IPS DF 19.7 (cell line): ENCODE measurements at places on chromosomes 4 and X.
A peak's percentile ranks its signal among the peaks of the same experiment; 100 is the strongest.

DNA sequence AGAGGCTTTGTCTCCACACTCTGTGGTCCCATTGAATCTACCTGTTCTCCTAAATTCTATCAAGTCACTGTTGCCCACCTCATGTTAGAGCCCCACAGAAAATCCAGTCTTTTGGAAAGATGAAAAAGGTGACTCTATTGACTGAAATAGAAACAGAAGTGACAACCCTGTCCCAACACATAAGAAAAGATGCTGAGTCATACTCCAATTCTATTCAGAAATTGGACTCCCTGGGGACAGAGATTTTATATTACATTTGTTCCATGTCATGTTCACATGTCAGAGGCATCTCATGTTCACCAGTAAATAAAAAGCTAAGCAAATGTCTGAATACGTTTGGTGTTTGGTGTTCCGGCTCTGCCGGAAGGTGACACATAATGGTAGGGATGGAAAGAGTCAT is 2.9 kb upstream of the GRPR start:
- DNase-seq, result no peak

- no peak for DNase-seq
Measured at GRCh38 chrX:130575831-130576389, 174.1 kb downstream of the RBMX2 start.

DNA sequence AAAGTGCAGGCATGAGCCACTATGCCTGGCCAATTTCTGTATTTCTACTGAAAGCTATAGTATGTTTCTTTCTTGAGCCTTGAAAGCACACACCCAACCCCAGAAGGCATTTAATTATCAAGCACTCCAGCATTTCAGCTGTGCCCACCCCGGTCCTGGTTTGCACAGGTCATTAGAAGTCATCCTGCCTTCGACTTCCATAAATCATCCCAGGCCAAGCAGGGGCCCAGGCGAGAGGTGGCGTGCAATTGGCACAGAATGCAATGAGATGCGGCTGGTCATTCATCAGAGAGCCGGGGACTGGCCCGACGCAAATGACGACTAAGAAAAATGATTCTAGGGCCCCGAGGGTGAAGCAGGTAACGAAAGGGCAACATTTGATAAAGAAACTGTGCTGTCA is 24.8 kb upstream of the CRMP1 start:
- DNase-seq, result no peak

- no peak for DNase-seq
Measured at GRCh38 chr4:4195354-4195753, 31.4 kb downstream of the OTOP1 start.

- DNase-seq, result no peak
Measured at GRCh38 chr4:73869130-73870055, at the start of gene CXCL1. Gene CXCL1 (plus strand): TSS chr4:73869393. CDS start chr4:73869471, 78 bp downstream.

DNA sequence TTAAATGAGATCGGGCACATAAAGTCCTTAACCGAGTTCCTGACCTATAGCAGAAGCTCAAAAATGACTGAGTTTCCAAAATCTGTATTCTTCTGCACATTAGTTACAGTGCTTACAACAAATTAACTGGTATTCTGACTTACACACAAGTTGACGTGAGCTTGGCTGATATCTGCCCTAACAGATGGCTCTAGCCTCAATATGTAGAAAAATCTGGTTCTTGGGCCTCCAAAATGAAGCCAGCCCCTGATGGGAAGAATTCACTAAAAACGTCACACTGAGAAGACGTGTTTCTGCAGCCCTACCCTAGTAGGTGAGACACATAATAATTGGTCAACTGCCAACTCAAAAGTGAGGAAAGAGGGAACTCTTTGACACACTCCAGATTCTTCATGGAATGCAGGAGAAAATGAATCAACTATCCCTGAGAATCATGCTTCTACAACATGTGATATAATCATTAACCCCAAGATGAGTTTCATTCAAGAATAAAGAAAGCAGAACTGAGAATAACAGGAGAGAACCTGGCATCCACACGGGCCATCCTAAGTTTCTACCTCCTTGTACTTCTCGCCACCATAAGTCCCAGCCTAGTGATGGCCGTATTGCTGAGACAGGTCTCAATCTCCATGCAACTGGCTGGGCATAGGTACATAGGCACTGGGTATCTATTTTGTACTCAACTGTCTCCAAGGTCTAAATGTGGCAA is 8.2 kb downstream of the STX18 start:
- DNase-seq, result no peak

GRCh38 chr4:112280386-112281056 is 5.2 kb downstream of the TIFA start:
- no peak for DNase-seq

- DNase-seq, result no peak
Measured at GRCh38 chr4:79848329-79848728, 224.7 kb downstream of the ANTXR2 start.

DNA sequence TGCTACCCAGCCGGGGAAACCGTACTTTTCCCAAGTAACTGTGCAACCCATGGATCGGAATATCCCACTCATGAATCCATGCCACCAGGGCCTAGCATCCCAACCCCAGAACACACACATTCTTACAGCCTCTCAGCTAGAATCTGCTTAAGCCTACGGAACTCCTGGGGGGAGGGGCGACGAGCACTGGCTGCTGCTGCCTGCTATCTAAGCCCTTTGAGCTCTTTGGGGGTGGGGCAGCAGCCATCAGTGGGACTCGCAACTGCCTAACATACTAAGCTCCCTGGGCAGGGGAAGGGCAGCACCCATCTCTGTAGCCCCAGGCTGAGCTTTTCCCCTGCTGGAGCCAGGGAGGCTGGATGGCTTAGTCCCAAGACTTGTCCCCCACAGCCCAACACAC is 28.6 kb downstream of the NUDT10 start:
- peak; percentile 17 for DNase-seq

DNA sequence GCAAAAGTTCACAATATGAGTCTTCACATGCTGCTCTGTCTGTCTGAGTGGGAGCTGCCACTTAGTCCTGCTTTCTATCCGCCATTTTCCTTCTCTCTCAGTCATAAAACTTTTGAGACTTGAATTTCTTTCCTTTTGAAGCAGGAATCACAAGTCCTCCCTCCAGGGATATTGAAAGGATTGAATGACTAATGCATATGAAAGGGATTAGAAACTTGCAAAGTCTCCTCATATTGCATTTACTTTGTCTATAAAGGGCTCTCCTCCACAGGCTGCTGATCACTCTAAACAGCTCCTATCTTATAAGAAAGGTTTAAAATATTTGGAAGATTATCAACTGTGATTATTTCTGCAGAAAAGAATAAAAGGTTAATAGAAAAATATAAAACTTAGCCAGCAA is 879.1 kb downstream of the ARAP2 start:
- no peak for DNase-seq

DNA sequence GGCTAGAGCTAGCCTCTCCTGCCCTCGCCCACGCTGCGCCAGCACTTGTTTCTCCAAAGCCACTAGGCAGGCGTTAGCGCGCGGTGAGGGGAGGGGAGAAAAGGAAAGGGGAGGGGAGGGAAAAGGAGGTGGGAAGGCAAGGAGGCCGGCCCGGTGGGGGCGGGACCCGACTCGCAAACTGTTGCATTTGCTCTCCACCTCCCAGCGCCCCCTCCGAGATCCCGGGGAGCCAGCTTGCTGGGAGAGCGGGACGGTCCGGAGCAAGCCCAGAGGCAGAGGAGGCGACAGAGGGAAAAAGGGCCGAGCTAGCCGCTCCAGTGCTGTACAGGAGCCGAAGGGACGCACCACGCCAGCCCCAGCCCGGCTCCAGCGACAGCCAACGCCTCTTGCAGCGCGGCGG is at the start of gene AR:
AR (plus strand) TSS at position 204 of the 400 bp plus-strand sequence. CDS start 1,126 bp downstream, outside the sequence.
- peak; percentile 45 for DNase-seq

- no peak for DNase-seq
Measured at GRCh38 chr4:55157559-55158277, 32.3 kb upstream of the KDR start.
